Fibroblast of skin of back (primary cell): ENCODE measurements at places on chromosomes 1 and 21.

GRCh38 chr21:32878661-32879060, 107.1 kb upstream of the PAXBP1 start:
- DNase-seq = no peak

GRCh38 chr1:116178837-116179236, 67.6 kb downstream of the MAB21L3 start:
- DNase-seq = no peak

DNA sequence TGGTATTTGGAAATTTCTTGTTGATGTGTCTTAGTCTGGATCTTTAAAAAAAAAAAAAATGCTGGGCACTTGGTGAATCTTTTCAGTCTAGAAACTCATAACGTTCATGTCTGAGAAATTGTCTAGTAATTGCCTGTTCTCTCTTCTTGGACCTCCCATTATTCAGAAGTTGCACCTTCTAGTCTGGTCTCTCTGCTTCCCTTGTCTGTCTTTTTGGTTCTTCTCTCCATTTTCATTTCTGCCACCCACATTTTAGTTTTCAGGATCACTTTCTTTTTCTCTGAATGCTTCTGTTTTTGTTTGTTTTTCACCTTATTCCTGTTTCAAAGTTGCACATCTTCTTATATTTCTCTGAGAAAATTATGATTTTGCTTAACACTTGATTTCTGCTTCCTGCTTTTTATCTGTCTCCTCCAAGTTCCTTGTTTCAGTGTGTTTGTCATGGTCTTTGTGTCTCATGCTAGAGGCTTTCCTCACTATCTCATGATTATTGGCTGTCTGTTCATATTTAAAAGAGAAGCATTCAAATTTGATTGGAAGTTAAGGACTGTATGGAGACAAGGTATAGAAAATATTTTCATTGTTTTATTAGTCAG, 21.3 kb downstream of the BACE2 start:
- no peak for DNase-seq

- DNase-seq = no peak
These were observed 76.6 kb downstream of the ABCA4 start for GRCh38 chr1:94044290-94044790.

DNA sequence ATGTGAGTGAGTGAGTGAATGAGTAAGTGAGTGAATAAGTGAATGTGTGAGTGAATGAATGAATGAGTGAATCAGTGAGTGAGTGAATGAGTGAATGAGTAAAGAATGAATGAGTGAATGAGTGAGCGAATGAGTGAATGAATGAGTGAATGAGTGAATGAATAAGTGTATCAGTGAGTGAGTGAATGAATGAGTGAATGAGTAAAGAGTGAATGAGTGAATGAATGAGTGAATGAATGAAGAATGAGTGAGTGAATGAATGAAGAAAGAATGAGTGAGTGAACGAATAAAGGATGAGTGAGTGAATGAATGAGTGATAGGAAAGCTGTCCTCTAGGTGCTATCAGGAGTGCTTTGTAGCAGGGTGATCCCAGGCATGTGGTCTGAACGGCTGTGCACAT, 35.7 kb downstream of the CFAP74 start:
- DNase-seq = no peak

- no peak for DNase-seq
These were observed 8.5 kb downstream of the C1orf21 start for GRCh38 chr1:184395370-184395769.

- DNase-seq = no peak
These were observed 126.0 kb upstream of the KCNJ6 start for GRCh38 chr21:38042246-38042645.

DNA sequence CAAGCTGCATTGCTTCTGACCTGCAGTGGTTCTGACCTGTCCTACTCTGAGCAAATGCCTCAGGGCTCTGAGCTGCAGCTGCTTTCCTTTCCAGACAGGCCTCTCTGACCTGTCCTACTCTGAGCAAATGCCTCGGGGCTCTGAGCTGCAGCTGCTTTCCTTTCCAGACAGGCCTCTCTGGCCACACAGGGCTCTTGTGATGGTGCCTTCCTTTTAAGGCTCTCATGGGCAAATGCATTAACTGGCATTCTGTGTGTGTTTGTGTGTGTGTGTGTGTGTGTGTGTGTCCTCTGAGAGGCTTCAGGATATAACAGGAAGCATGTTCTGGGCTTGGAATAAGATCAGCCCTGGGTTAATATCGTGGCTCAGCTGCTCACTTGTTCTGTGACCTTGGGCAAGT, 131.3 kb downstream of the NTPCR start:
- DNase-seq = no peak

DNA sequence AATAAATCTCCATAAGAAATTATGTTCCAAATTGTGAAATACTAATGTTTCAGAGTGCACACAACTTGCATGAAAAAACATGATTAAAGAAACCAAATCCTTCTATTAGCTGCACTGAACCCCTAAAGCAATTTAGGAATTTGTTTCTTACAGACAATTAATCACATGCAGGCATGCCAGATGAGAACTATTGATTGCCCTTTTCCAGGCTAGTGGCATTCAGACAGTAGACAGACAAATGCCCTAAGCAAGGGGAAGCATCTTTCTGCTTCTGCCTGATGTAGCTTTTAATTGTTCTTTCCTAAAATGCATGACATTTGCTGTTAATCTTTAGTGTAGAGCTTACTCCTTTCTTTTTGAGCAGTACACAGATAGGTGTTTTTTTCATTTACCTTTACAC, 229.5 kb downstream of the DPYD start:
- no peak for DNase-seq

DNA sequence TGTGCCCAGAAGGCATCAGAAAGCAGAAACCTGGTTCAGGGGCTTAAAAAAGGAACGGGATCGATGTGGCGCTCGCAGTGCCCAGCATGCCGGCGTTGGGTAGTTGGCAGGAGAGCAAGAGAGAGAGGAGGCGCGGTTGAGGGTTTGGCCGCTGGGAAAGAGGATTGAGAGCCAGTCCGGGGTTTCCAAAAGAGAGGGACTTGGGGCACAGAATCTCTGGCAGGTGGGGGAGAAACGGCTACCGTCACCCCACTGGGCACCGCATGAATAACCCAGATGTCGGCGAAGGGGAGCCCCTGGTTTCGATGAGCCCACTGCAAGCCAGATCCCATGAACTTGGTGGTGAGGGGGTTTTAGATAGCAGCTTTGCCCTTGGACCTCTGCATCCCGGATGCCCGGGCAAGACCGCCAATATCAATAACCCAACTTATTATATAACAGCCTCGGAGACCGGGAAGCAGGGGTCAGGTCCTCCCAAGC, 60.4 kb upstream of the ACOT11 start:
- no peak for DNase-seq

DNA sequence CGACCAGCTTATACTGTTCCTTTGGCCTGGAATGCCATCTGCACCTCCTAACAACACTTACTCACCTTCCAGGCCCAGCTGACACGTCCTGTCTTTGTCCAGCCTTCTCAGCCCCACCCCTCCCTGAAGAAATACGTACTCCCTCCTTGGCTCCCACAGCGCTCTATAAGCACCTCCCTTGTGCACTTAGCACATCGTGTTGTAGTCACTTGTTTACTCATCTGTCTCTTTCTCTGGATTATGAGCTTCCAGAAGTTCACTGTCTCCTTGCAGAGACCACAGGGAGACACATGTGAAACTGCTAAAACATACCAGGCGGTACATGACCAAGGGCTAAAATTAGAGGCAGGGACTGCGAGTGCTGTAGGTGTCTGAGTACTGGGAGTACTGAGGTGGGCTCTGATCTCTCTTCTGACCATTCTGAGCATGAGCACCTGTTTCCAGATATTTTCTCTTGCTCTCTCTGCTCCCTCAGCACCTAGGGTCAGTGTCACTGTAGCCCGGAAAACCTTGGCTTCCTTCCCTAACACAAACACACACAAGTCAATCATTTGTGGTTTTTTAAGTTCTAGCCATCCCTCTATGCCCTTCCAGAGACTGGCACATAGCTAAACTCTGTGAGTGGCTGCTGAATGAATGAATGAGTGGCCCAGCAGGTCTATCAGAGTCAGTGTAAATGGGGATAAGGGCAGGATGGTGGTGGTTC, 5.1 kb downstream of the DCST1 start:
- DNase-seq = no peak

DNA sequence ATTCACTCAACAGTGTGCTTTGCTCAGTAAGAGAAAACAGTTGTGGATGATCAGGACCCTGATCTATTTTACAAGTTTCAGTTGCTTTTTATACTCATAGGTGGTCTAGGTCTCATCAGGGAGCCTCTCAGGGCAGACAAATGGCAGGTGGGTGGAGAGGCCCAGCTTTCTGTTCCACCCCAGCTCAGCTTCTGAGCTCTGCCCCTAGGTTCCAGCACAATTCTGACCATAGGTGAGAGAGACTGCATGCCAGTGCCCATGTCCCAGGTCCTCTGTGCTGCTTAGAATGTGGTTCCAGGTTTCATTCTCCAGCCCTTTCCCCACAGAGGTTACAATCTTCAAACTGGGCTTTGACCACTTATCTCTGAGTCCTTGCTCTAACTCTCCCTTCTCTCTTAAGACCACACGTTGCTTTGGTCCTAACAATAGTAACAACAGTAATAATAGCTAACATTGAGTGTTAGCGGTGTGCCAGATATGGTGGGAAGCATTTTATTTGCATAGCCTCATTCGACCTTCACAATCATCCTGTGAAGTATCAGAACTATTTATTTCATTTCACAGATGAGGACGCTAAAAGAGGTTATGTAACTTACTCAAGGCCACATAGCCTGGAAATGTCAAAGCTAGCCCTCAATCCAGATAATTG, 19.6 kb upstream of the DUSP10 start:
- DNase-seq = no peak

GRCh38 chr1:51605961-51606723, 10.8 kb upstream of the OSBPL9 start:
- DNase-seq = no peak

GRCh38 chr21:44684483-44684882, 2.5 kb upstream of the KRTAP12-1 start:
- no peak for DNase-seq

GRCh38 chr1:178335426-178335825, 161.3 kb downstream of the CLEC20A start:
- no peak for DNase-seq

DNA sequence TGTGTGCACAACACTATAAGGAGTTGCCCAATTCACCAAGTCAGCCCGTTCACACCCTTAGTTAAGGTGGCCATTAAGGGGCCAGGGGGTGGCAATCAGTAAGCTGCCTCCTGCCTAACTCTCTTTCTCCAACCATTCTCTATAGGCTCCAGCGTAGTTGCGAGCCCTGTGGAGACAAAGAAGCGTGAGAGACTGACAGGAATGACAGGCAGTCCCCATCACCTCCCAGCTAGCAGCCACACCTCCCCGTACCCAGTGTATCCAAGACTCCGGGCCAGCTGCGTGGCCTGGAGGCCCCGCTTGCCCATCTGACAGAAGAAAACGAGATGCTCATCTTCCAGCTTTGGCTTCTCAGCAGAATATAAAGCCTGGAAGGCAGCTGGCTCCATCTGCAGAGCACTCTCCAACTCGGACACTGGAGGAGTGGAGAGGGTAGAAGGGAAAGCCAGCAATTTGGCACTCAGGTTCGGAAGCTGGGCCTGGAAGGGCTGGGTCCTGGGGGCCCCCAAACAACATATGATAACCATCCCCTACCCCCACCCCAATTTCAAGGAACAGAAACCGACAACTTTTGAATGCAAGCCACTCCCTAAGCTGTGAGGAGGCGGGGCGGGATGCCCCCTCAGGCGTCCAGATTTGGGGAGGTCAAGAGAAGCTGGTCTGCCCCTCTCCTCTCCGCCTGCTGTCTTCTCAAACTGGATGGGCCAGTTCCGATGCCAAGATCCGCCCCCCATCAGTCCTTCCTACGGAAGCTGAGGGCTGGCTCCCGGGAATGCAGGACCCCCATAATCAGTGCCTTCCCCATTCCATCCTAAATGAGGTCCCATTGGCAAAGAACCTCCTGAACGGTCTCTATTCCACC, 872 bp downstream of the TSTD1 start:
- DNase-seq = no peak

- DNase-seq = no peak
These were observed 65.4 kb upstream of the LYST start for GRCh38 chr1:235932090-235932510.

DNA sequence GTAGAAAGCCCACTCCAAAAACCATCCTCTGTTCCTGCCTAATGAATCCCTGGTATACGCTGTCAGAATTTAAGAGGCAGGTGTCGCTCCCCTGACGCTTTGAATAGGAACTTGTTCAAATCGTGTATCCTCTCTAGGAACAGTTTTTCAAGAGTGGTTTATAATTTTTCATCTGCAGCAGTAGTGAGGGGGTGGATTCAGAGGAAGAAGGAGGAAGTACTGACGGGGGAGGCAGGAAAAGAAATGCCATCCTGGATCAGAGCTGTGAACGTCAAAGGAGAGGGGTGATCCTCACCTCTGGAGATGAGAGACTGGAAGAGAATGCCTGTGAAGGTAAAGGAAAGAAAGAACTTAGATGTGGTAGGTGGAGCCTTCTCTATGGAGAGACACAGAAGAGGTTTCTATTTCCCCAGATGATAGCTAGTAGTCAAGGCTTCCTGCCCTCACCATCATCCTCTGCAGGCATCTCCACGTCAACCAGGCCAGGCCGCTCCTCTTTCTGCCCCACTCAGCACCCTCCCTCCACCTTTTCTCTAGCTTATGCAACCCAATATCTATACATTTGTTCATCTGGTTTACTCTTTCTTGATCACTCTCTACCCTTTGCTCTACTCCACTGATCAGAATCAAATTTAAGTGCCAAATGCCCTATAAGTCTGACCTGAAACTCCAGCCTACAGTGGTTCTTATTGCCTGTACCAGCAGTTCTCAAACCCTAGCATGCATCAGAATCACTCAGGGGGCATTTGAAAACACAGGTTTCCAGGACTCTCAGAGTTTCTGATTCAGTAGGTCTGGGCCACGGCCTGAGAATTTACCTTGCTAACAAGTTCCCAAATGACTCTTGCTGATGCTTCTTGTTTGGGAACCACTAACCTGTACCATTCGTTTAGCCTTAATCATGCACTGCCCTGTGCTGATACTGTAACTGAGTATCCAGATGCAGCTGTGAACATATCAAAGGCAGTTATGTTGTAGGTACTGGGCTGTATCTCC, 13.1 kb upstream of the BCL9 start:
- no peak for DNase-seq

DNA sequence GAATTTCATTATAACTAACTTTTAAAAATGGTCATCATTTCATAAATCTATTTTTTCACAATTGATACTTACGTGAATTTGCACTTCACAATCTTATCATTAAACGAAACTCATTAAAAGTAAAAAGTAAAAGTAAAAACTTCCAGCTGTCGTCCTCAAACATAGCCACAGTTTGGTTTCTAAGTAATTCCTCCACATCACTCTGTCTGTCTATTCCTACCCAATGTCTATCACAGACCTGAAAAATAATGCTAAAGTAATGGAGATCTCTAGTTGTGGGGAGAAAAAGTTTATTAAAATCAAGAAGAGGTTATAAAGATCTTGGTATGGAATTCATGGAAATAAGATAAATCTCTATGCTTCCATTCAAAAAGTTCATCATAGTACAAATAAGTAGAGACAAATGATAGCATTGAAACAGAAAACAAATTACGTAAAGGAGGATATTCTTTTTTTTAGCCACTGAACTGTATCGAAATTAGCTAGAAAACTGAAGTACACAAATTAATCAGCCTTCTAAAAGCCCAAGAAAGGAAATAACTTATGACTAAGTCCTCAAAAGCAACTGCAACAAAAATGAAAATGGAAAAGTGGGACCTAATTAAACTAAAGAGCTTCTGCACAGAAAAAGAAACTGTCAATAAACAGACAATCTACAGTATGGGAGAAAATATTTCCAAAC, 148.6 kb downstream of the TIAM1 start:
- DNase-seq = no peak
